Left ventricle myocardium superior (tissue), 1 donor: ENCODE measurements at places on chromosomes 5 and 9.

GRCh38 chr5:116772806-116773205 lies 198.2 kb upstream of the SEMA6A start:
- DNase-seq: no peak

DNA sequence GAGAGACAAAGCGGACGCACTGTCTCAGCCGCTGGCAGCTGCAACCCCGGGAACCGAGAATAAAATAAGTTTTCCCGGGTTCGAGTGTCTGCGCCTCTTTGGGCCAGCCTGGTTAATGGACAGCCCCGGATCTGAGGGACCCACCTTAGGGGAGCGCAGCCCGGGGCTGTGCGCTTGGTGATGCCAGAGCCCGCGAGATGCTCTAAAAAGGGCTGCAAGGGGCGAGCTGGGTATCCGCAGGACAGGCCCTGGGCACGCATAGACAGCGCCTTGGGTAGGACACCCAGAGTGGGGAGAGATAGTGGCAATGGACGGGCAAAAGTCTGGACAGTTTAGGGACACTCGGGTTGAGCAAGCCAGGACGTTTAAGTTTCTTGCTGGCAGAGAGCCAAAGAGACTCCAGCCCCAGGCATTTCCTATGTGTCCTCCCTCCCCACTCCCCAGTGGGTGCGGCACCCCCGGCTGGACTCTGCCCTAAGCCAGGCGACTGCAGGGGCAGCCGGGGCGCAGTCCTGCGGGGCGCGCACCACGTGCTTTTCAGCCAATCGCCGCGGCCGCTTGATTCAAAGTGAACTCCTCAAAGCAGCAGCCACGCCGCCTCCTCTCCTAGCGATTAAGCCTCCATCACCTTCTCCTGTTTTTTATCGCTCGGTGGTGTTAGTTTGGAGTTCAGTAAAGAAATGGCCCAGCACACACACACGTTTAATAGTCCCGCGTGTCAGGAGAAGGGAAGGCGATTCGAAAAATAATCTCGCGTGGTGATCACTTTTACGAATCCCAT lies 616 bp upstream of the ENC1 start:
- DNase-seq: peak; percentile 84

- DNase-seq: no peak
These were observed 49.6 kb upstream of the KIF2A start for GRCh38 chr5:62256161-62257019.

DNA sequence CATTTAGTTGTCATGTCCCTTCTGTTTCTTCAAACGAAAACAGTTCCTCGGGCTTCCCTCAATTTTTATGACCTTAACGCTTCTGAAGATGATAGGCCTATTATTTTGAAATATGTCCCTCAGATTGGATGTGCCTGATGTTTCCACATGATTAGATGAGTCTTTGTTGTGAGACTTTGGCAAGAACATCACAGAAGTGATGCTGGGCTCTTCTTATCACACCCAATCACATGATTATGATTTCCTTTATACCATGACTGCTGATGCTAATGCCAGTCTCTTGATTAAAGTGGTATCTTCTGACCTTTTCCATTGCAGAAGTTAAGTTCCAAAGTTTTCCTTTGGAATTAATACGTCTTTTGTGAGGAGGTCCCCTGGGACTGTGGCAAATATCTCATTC lies 175.7 kb downstream of the SAXO1 start:
- DNase-seq: no peak

- DNase-seq: no peak
These were observed 118.0 kb upstream of the RAI14 start for GRCh38 chr5:34538026-34538672.

- DNase-seq: no peak
These were observed 19.5 kb upstream of the TMEM174 start for GRCh38 chr5:73153513-73153912.

DNA sequence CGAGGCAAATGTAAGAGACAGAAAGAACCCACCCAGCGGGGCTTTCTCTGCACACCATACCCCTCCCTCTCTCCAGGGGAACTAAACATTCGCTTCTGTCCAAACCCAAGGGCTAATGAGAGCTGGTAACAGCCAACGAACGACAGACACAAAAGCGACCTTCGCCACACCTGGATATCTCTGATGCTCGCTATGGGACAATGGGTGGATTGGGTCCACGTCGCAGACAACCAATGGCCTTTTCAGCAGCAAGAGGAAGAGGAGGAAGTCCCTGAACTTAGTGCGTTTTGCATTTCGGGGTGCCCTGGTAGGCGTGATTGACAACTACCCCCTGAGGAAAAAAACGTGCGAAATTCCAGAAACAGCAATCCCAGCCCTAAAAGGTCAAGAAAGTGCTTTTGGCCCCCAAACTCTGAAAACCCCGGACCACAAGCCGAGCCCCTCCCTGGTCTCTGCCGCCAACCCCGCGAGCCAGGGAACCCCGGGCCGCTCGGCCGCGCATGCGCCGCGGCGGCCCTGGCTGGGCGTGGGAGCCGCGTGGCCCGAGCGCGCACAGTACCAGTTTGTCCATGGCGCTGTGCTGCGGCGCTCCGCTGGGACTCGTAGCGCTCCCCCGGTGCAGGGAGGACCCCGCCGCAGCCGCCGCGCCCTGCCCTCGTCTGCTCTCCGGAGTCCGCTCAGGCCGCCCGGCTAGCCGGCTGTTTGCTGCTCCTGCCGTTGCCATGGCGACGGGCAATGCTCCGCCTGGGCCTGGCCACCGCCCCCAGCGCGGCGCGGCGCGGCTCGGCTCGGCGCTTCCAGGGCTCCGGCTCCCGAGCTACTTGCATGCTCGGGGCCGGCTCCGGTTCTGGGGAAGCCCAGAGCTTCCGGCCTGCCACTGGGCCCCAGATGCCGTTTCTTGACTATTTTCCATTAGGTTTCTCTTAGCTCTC lies 66.9 kb upstream of the DNAH5 start:
- peak; percentile 93 for DNase-seq

- DNase-seq: no peak
These were observed 23.5 kb downstream of the LMX1B start for GRCh38 chr9:126636983-126637798.

- DNase-seq: no peak
These were observed 6.6 kb downstream of the GPR107 start for GRCh38 chr9:130060296-130060695.

DNA sequence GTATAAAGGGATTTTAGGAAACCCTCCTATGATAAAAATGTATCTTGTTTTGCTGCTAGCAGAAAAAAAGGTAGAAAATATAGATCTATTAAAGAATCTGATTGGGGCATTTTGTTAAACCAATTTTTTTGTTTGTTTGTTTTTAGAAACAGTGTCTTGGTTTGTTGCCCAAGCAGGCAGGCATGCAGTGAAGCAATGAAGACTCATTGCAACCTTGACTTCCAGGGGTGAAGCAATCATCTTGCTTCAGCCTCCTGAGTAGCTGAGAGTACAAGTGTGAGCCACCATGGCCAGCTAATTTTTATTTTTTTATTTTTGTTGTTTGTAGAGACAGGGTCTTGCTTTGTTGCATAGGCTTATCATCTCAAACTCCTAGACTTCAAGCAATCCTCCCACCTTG lies 755.8 kb upstream of the EDIL3 start:
- DNase-seq: no peak

DNA sequence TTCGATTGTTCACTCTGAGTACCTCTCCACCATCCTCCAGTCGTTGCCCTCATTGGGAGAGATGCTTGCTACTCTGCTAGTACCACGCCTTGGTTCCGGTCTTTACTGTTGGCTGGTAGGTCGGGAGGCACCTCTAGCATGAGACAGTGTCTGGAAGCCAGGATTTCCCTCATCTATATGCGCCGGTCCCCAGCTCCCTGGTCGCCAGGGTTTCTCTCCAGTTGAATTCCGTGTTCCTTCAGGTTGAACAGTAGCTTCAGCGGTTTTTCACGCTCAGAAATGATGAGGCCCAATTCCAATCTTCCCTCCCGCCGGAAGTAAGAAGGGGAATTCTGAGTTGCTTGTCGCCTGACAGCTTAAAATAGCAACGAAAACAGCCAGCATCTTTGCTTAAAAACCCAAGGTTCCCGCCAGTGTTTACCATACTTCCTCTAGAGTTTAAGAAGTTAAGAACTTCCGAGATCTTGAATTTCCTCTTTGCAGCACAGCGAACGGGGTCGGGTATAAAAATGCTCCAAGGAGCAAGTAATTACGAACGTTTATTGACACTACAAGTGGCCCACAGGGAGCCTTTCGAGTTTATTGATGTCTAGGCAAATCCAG lies 1.3 kb upstream of the ST8SIA4 start:
- DNase-seq: peak; percentile 12

DNA sequence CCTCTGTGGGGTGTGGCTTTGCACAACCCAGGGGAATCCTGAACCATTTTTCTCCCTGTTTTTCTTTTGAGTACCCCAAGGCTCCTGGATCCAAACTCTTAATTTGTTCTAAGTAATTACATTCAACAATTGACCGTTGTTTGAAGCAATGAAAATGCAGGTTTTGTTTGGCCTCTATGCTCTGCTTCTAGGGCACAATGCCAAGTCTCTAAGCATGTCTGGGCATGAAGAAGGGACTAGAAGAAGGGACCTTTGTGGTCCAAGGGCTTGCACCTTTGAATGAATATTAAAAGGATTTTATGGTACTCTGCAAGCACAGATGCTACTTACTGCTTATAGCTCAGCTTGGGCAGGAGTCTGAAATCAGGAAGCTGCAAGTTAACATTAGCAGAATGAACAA lies 6.6 kb upstream of the ENC1 start:
- DNase-seq: no peak

DNA sequence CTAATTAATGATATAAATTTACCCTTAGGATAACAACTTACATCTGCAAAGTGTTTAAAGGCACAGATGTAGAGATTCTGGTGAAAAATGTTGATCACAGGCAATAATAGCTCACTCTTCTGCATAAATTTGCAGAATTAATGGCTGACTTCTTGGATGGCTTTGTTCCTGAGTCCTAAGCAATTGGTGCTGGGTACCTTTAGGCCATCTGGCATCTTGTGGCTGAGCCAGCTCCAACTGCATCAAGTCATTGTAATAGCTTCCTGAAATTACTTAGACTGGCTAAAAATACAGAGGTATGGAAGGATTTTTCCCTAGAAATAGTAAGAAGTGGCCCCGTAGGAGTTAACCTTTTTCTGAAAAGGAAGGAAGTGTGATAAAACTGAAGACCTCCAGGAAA lies 118.3 kb upstream of the MINAR2 start:
- DNase-seq: no peak

DNA sequence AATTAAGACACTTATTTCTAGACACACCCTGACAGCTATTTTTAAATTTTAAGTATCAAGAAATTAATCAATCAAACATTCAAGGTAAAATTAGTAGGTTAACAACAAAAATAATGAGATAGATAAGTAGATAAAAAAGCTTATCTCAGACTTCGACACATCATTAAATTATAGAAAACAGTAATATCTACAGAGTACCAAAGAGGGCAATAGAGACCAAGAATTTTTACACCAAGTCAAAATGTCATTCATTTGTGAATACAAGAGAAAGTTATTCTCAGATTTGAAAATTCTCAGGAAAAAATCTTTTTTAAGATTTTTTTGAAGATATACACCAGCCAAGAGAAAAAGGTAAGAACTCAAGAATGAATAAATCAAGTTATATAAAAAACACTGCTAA lies 445.6 kb downstream of the ACTL7B start:
- no peak for DNase-seq

GRCh38 chr5:95915999-95916686 lies 45.5 kb downstream of the ELL2 start:
- no peak for DNase-seq

DNA sequence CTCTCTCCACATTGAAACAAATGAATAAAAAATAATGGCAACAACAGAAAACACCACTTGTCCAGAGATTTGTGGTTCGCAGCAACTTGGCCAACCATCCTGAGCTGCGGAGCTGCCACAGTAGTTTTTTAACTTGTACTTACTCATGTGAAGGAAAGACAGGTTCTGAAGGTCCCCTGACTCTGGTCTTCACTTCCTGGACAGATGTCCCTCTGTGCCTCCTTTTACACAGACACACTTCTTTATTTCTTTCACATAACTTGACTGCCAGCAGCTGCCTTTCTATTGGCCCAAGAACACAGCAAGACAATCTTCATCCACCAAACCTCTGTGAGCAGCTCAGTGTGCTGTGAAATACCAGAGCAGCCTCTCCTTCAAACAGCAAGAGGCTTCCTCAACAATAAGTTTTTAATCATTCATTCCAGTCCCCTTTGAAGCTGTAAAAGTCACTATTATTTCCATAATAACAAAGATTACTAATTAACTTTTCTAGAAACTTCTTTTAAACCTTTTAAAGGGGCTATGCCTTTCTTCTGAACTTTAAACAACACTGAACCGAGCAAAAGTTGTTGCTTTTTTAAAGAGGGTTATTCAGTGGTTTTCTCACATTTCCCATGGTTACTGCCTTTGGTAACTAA lies 198.7 kb downstream of the NR2F1-AS1 start:
- DNase-seq: no peak

DNA sequence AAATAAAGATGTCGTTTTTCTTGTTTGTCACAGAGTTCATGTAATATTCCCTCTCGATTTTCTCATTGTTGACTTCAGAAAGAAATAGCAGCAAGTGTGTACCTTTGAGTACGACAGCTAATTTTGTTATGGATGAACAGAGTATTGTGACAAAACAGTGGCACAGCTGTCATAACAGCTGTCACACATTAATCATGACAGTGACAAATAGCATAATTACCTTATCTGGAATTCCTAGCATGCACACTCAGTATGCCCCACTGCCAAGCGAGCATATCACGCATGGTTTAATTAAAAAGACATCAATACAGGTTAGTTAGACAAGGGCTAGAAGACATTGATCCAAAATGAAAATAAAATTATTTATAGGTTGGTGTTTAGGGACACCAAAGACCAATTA lies 375.1 kb downstream of the SPATA31D1 start:
- no peak for DNase-seq

GRCh38 chr5:75192804-75193203 lies 43.9 kb downstream of the ANKRD31 start:
- DNase-seq: no peak

DNA sequence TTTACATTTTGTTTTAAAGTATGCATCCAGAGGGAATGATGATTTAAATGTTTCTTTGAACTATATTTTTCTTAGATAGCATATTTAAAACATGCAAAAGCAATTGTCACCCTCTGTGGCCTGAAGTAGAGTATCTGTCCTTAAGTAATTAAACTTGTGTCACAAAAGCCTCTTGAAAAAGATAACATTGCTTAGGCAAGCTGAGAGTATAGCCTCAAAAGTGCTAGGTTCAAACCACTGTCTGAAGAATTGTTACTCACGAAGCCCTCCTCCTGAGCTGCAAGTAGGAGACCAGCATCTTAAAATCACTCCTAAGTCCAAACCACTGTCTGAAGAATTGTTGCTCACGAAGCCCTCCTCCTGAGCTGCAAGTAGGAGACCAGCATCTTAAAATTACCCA lies 378.0 kb upstream of the PRR16 start:
- DNase-seq: no peak

GRCh38 chr5:56095579-56096102 lies 100.9 kb upstream of the IL6ST start:
- DNase-seq: no peak

GRCh38 chr5:139854029-139854605 lies 58.5 kb downstream of the PSD2 start:
- DNase-seq: peak; percentile 8
